Smooth muscle cell of bladder (primary cell): ENCODE measurements at places on chromosomes 5 and 9. TPM values are rescaled to one million over a fixed set of nuclear protein-coding genes. Genes with fewer than 3 reads are reported as not detected.

Gene SMIM33
- total RNA-seq: not detected in 2 replicates

Gene LRRC70
- 0.55 and 0.57 TPM in 2 replicates for total RNA-seq

Gene PROB1
- total RNA-seq: 0.71 and 1.0 TPM in 2 replicates

Gene SH2D3C
- total RNA-seq: under 0.01 and 0.37 TPM in 2 replicates

Gene G3BP1
- total RNA-seq: 96.7 and 155 TPM in 2 replicates

Gene LRRC14B
- not detected in 2 replicates for total RNA-seq

Gene NOXA1
- 0.46 and 0.57 TPM in 2 replicates for total RNA-seq

Gene NSD1
- total RNA-seq: 31.0 and 37.5 TPM in 2 replicates

Gene IFNA21
- total RNA-seq: not detected in 2 replicates

Gene DMRT3
- not detected in 2 replicates for total RNA-seq

Gene PAX5
- not detected in 2 replicates for total RNA-seq

Gene GRM6
- total RNA-seq: not detected in 2 replicates

Gene AUH
- 28.6 and 34.4 TPM in 2 replicates for total RNA-seq

Gene GABRB2
- total RNA-seq: under 0.01 TPM in 1 of 2 replicates, not detected in the other

Gene CCDC183
- 0.28 and 0.46 TPM in 2 replicates for total RNA-seq

Gene FBXO4
- 13.5 and 14.1 TPM in 2 replicates for total RNA-seq

Gene GABRA1
- total RNA-seq: not detected in 2 replicates
